DMS 273 treated with DMSO at 0.1 percent for 48 hours (cell line): ENCODE measurements at places on chromosomes 12 and 14.

DNA sequence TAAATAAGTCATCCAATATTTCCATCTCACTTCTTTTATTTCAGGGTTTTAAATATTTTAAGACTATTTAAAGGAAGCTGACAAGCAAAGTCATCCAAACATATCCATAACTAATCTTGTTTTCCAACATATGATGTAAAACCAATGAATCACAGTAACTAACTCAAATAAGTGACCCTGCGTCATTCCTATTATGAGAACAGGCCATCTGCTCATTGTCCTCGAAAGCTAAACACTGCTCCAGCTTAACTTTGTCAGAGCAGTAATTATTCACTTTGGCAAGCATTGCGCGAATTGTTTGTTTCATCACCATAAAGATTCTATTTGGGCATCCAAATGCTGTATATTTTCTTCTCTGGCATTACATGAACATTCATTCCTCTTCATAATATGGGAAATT is 99.1 kb downstream of the CAPZA3 start:
- DNase-seq = no peak

GRCh38 chr14:54446161-54446693 is 5.1 kb upstream of the CNIH1 start:
- DNase-seq = peak; percentile 36

GRCh38 chr12:6850796-6851152 is 312 bp downstream of the CDCA3 start:
- DNase-seq = no peak

DNA sequence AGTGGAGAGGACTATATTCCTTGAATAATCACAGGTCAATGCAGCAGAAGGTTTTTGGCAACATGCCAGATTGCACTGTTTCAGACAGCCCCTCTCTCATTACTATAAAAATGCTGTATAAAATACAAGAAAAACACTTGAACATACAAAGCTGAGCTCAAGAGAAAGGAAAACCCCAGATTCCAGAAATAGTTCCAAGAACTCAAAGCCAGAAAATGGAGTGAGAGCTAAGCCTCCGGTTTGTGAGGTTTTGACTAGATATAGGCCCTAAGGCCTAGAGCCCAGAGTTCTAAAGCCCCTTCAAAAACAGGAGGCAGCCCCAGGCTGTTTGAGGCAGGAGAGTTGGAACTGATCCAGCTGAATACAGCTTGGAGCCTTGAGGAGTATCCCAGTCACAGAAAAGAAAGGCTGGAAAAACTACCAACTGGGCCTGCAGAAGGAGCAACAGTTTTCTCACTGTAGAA is 29.4 kb upstream of the ACTN1 start:
- DNase-seq = no peak

- no peak for DNase-seq
These were observed 148.6 kb upstream of the SLC38A2 start for GRCh38 chr12:46521145-46521544.

DNA sequence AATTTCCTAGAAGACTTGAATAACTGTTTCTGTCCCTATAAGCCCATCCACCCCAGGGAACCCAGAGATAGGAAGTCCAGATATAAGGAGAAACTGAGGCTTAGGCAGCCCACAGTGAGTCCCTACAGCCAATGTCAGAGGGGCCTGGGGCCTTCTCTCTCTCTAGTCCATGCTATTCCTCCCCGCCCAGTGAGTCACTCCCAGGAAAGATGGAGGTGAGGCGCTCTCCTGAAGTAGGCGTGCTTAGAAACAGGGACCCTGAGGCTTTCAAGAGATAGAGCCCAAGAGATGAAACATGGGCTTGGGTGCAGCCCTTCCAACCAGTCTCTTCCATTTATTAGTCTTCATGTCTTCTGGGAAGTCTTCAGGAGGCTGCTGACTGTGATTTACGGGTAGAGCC is 2.3 kb upstream of the SMUG1 start:
- no peak for DNase-seq

GRCh38 chr12:50986966-50987737 is 34.8 kb downstream of the HIGD1C start:
- DNase-seq = no peak

- no peak for DNase-seq
These were observed 95.5 kb upstream of the USP44 start for GRCh38 chr12:95646781-95647190.

DNA sequence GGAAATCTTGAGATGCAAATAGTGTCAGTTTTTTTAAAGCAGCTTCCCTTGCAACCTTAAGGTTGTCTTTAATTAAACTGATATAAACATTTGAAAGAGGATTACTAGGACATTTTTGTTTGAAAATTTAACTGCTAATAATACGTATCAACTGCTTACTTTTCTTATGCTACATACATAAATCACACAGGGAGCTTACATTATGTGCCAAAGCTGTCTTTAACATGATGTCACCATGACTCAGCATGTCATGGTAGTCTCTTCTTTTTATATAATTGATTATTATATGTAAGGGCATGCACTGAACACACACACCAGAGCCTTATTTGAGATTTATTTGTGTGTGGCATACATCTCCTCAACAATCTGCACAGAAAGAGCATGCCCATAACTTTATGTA is 63.0 kb upstream of the PTHLH start:
- no peak for DNase-seq

GRCh38 chr14:103692871-103693270 is 22.4 kb downstream of the XRCC3 start:
- DNase-seq = no peak

GRCh38 chr12:56596815-56597214 is 33.3 kb downstream of the BAZ2A start:
- no peak for DNase-seq

DNA sequence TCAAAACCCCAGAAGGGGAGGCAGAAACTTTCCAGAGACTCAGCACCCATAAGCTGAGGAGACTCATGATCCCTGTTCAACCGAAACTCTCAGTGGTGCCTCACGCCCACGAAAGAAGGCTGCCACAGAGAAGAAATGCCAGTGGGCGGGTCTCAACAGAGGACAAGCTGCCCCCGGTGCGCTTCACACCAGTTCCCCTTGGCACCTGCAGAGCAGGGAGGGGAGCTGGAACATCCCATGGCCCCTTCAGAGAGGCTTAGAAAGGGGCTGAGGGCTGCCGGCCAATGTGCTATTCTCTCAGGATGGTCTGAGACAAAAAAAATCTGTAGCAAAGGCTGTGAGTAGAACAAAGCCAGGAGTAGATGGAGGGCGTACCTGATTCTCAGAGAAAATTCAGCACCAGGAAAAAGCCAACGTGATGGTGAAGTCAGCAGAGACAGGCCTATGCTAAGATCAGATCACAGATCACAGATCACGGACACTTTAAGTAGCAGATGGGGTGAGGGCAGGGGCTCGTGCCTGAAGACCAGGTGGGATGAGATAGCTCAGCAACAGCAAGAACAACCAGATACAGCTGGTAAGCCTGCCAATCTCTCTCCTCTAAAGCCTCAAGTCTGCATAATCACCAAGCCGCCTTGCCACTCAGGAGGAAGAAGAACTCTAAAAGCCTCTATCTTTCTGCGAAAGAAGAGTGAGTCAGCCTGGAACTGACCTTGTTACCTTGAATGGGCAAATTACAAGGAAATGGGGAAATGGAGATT is 206.4 kb upstream of the GRIP1 start:
- no peak for DNase-seq

- DNase-seq = no peak
These were observed 201.9 kb upstream of the DIO3 start for GRCh38 chr14:101359221-101360053.

- no peak for DNase-seq
These were observed 718 bp downstream of the CCDC92 start for GRCh38 chr12:123971770-123972456.

GRCh38 chr12:105445649-105446048 is 115.2 kb downstream of the C12orf75 start:
- DNase-seq = no peak

DNA sequence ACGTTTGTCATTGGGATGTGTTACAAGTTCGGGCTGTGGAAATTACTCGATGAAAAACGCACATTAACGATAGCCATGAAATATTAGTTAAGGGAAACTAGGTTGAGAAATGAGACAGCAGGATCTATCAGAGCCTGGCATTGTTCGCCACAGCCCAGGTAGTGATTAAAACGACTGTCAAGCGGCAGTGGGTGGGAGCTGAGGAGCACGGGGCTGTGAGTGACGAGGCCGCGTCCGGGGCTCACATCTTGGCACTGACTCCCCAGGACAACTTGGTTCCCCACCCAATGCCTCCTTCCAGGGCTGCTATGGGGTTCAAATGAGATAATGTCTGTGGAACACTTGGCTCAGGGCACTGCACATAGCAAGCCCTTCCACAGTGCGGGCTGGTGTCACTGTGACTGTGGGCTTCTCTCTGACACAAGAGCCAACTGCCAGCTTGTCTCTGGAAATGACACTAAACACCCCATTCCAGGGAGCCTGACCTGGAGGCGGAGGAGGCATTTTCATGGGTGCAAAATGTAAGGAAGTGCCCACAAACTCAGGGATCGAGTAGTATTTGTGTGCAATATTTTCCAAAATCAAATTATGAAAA is 19.3 kb downstream of the MMAB start:
- no peak for DNase-seq

DNA sequence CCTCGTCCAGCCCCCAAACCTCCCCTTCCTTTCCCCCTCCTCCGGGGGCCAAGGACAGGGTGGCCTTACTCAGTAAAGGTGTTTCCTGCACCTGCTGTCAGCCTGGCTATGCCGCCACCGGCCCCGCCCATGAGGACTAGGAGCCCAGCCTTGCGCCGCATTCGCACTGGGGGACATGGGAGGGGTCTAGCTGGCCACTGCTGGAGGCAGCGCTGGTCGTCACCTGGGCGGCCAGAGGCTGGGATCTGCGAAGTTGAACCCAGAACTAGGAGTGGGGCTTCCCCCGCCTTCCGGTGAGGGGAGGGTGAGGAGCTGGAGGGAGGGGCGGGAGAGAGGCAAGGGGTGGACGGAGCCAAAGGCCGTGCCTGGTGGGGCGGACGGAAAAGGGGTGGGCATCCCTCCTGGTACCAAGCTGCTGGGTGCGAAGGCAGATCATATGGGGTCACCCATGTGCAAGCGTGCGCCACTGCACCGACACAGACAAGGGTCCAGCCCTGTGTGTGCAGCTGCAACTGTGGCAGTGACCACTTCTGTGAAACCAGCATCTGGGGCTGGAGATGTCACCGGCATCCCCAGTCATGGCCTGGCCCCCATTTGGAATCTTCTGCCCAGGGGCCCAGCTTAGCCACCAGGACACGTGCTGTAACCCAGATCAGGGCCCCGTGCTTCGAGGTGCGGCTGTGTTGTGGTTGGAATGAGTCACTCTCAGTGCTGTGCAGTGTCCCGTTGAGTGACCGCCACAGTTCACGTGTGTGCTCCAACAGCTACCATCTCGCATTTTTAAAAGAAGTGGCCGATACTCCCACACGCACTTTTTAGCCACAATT is 8.5 kb downstream of the AMN start:
- DNase-seq = no peak

GRCh38 chr12:121064116-121064515 is 25.1 kb upstream of the OASL start:
- DNase-seq = no peak

DNA sequence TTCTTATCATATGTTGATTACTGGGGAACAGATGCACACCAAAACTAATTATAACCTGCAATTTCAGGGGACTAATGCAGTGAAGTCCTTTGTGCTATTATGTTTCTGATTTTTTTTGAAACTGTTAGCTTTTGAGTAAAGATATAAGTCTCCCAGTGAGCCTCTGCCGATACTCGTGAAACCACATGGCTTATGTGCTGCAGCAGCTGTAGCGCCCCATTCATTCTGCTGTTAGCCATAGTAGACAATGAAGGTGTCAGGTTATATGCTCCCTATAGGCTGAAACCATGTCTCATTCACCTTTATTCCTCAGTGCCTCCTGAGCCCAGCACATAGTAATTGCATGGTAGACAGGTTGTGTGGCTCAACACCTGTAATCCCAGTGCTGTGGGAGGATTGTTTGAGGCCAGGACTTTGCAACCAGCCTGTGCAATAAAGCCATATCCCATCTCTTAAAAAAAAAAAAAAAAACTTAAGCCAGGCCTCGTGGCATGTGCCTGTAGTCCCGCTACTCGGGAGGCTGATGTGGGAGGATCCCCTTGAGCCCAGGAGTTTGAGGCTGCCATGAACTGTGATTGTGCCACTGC is 25.0 kb downstream of the GOLGA5 start:
- no peak for DNase-seq

DNA sequence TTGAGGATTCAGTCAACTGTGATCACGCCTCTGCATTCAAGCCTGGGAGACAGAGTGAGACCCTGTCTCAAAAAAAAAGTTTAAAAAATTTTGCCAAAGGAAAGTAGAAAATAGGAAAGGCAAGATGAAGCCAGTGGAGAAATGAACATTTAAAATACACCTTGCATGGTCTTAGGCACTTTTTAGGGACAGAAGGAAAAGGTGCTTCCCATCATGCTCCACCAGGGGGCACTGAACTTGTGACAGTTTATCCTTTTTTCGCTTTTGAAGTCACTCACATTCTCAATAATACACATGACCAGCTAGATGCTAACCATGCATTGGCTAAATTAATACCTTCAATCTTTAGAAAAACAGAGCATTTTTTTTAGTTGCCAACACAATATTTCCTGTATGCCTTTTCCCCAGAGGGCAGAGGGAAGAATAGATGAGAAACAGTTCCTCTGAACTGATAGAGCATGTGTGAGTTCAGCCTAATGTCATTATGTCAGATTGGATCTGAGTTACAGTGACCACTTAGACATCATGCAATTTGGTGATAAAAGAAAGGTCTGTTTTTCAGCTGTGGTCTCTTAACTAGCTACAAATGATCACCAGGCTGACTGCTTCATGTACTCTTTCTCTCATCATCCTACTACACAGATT is 221.8 kb upstream of the SSTR1 start:
- no peak for DNase-seq

DNA sequence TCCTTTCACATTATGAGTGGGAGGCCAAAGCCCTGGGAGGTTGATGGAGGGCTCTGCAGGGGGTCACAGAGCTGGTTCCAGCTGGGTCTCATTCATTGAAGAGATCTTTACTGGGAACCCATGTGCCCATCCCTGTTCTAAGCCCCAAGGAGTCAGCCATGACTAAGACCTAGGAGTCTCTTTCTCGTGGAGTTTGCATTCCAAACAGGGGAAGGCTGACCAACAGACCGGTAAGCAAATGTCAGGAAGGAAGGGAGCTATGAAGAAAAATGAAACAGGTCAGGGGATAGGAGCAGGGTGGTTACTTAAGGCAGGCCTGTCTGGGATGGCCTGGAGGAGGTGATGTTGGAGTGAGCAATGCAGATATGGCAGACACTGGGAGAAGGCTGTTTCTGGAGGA is 31.5 kb downstream of the SYNDIG1L start:
- DNase-seq = no peak

GRCh38 chr12:24742378-24742777 is 206.5 kb downstream of the BCAT1 start:
- DNase-seq = no peak

DNA sequence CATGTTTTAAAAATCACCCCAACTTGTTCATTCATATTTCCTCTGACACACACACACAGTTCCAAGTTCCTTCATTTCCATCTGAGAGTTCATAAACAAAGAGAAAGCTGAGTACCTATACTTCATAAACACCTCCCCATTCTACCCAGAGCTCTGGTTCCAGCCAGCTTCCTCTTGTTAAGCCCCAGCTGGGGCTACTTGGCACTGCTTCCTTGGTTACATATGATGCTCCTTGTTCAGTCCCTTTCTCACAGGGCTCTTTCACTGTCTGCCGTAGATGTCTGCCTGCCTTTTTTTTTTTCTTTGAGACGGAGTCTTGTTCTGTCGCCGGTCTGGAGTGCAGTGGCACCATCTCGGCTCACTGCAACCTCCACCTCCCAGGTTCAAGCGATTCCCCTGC is 77.5 kb downstream of the COX16 start:
- peak; percentile 25 for DNase-seq
